ENCODE measurements at places on chromosomes 16 and 17. TPM values are rescaled to one million over a fixed set of nuclear protein-coding genes. Genes with fewer than 3 reads are reported as not detected.

DNA sequence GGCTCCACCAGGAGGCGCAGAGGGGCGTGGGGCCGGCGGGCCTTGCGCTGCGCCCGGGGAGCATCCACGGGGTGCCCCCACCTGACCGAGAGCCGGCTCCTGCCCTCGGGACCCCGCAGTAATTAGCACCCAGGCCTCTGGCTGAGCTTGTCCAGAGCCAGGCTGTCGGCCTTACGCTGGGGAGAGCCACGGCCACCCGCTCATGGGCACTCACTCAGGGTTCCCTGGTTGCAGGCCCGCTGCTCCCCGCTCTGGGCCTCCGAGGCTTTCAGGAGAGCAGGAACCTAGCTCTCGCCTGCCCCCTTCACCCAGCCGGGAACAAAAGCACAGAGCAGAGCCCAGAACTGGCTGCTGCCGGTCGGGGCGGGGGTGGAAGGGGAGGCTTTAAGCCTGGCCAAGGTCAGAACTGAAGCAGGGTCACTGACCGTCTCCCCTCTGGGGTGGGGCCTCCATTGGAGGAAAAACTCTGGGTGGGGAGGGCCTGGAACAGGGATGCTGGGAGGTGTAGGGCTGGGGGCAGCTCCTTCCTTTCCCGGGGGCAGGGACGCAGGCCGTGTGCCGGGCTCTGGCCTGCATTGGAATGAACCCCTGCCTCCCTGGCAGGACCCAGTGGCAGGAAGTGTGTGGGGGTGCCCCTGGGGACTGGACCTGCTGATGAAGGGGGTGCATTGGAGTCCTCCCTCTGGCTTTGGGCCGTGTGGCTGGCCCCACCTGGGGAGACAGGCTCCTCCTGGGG, 12.3 kb downstream of the GLIS2 start:
- no peak for DNase-seq

DNA sequence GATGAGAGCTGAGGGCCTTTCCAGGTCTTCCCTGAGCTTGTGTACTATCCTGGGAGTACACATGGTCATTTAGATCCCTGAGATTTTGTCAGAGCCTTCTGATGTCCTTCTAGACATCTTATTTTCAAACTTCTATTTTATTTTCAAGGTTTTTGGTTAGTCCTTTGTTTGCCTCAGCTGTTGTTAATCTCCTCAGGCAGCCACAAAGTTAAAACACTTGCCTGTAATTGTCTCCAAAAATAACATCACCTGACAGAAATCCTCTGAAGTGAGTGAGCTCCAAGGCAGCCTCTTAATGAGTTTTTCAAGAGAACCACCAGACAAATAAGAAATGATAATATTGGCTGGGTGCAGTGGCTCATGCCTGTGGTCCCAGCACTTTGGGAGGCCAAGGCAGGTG, 43.8 kb upstream of the CPHXL start:
- DNase-seq: no peak

- no peak for DNase-seq
Measured at GRCh38 chr17:1545618-1546017, 17.0 kb downstream of the PITPNA start.

- DNase-seq: peak; percentile 80
Measured at GRCh38 chr17:43360376-43360738, 38.4 kb upstream of the ARL4D start.

DNA sequence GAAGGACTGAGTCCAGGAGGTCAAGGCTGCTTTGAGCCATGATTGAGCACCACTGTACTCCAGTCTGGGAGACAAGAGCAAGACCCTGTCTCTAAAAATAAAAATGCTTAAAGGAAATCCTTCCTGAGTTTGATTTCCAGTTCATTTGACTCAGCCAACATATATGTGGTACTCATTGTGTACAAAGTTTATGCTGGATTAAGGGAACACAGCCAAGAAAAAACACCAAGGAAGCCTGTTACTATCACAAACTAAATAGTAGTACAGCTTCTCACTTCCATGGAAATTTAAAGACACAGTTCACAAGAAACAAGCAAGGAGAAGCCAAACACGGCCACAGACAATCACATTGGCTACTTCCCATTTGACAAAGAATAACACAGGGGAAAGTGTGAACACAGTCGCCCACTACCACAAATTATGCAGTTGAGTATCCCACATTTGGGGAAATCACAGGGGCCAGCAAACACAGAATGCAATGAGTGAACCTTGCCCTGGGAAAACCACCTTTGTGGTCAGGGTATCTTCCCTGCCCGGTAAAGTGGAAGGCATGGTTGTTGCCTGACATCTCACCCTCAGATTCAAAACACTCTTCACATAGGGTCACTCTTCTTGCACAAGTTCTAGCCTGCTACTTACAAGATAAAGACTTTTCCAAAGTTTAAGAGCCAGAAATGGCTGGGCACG, 14.5 kb downstream of the TEX14 start:
- no peak for DNase-seq

- DNase-seq: no peak
Measured at GRCh38 chr16:11104168-11105037, 151.6 kb downstream of the SOCS1 start.

DNA sequence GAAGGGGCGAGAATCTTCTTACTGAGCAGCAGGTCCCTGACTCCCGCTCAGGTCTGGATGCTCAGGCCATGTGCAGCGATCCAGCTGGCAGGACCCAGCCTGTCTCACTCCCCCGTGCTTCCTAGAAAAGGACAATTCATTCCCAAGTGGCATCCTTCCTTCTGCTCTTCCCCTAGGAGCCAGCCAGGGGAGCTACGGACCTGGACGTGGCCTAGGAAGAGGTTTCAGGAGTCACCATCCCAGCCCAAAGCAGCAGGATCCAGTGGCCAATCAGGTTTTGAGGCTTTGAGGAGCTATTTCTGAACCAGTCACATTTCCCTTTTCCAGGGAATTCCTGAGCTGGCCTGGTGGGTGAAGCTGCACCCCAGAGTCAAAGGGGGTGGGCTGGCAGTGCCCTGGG, 7.8 kb upstream of the CD79B start:
- DNase-seq: no peak

DNA sequence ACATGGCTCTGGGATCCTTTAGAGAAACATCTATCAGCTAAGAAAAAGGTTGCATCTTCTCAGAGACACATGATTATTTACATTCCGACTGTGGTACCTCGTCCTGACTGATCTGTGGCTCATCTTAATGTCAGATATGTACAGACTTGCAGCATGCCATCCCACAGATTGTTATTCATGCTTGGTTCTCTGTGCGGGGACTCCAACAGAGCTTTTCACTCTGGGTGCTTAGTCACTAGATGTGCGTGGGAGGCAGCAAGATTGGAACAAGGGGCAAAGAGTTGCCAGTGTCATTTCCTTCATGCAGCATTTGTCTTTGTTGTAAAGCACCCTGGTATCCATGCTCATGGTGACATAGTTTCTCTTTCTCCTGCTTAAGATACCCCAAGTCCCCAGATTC, 179.1 kb upstream of the CACNG5 start:
- no peak for DNase-seq

DNA sequence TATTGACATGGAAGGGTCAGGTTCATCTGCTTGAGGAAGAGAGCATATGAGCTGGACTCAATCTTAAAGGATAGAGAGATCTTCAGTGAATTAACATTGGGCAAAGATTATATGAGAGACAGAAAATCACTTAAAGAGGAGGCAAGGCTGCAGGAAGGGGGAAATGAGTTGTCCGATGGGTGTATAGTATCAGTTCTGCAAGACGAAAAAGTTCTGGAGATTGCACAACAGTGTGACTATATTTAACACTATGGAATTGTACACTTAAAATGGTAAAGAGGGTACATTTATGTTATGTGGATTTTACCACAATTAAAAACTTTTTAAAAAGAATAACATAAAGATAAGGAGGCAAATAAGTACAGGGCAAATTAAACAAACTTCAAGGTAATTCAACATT, 80.7 kb downstream of the HELZ start:
- DNase-seq: no peak

- DNase-seq: no peak
Measured at GRCh38 chr17:69390795-69391501, 23.5 kb upstream of the MAP2K6 start.

- DNase-seq: no peak
Measured at GRCh38 chr16:49574826-49575225, 201.2 kb downstream of the C16orf78 start.

DNA sequence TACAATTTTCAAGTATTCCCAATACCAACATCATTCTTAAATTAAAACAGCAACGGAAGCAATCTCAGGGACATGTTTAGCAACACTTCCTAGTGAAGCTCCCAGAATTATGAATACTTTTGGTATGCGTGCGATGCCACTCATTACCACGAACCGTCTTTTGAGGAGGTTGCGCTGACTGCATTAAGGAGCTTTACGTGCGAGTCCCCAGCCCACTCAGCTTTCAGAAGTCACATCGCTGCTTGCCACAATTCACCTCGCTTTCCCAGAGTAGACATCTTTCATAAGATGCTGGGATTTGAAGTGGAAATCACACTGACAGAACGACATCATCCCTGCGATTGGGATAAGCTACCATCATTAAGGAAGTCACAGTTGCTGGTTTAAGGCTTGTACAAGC, 441.6 kb upstream of the HSBP1 start:
- DNase-seq: no peak

- no peak for DNase-seq
Measured at GRCh38 chr17:19780846-19781245, 32.7 kb upstream of the ALDH3A1 start.

SHISA9 gene
- not detected for total RNA-seq

KRTAP3-2 gene
- not detected for total RNA-seq

CHD9NB gene
- 0.25 TPM for total RNA-seq

KIF2B gene
- not detected for total RNA-seq

Measured in activated T-helper 2 cell treated with anti-CD3 and anti-CD28 coated beads, Interferon-gamma antibody, Interleukin-2, Interleukin-4, amounts not matched to agents 10 μg/mL and 5 μg/mL and 100 μg/mL, durations not matched to agents 14 hours and 24 hours and 36 hours (primary cell).